Naive thymus-derived CD8-positive, alpha-beta T cell (primary cell): ENCODE measurements at places on chromosomes 3 and 15.
A peak's percentile ranks its signal among the peaks of the same experiment; 100 is the strongest.

DNA sequence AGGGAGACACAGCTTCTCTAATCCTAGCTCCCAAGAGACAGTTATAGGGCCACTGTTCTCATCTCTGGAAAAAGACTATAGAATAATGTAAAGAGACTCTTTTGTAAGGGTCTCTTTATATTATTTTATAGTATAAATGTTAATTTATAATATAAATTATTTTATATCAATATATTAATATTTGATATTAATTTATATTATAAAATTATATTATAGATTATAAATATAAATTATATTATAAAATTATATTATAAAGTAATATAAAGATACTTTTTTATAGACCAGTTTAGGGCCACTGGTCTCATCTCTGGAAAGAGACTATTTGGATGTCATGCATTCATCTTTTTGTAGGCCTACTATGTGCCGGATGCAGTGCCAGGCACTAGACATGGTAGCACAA lies 53.9 kb downstream of the SV2B start:
- DNase-seq, result no peak

DNA sequence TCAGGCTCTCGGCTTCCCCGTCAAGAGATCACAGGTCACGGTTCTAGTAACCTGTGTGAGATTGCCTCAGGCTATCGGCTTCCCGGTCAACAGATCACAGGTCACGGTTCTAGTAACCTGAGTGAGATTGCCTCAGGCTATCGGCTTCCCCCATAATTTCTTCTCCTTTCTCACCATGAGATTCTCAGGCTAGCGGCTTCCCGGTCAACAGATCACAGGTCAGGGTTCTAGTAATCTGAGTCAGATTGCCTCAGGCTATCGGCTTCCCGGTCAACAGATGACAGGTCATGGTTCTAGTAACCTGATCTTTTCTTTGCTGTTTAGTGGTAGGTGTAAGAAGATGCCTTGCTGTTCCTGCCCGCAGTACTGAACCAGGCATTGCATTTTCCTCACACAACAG lies 418.2 kb upstream of the ZNF717 start:
- DNase-seq, result no peak

- no peak for DNase-seq
Measured at GRCh38 chr15:90114451-90114901, 12.2 kb upstream of the IDH2 start.

DNA sequence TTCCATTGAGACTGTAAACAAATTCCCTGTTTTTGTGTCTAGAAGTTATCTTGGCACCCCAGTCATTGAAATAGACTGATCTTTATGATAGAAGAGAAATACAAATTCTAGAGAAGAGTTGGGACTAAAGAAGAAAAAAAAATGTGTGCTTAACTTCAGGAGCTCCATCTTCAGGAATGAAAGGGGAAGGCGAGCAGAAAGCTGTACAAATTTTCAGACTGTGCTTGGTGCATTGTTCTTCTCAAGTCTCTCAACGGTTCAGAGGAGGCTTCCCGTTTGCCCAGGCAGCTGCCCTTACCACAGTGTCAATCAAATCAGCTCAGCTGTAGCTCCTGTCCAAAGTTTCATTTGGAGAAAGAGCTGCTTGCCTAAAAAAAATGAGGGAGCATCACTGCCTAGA lies 41.7 kb downstream of the OXSM start:
- no peak for DNase-seq

DNA sequence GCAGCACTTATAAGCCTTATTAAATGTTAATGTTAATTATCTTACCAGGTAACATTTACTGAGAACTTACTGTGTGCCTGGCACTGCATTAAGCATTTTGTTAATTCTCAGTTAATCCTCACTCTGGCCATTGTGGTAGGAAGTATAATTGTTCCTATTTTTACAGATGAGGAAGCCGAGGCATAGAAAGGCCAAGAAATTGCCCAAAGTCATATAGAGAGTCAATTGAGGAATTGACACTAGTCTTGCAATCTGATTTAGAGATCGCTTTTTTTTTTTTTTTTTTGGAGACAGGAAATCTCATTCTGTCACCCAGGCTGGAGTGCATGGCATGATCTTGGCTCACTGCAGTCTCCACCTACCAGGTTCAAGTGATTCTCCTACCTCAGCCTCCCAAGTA lies 132.6 kb upstream of the PROK2 start:
- DNase-seq, result no peak

DNA sequence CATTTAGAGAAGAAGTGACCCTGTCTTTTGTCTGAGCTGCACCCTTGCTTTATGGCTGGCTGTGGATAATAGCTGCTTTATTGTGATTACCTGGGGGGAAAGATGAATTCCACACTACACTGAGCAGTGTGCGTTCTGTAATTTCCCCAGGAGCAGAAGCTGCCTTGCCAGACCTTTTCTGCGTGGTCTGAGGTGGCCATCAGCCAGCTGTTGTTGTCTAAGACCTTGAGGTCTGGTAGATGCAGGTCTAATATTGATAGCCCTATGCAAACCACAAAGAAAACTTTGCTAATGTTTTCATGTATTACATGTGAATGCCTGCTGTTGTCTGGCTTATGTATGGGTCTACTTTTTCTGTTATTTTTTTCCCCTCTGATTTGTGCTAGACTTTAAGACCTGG lies 144.6 kb downstream of the THSD4 start:
- DNase-seq, result no peak

DNA sequence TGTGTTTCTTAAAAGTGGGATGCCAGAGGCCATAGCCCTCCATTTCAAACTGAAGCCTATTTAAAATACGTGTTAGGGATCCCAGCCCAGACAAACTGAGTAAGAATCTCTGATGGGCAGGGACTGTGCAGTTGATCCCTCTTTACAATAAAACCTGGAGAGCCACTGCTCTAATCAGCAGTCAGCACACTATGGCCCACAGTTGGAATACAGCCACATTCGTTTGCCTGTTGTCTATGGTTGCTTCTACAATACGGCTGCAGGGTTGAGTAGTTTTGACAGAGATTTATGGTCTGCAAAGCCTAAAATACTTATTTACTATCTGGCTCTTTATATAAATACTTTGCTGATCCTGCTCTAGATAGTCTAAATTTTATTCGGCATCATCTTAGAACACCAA lies 32.4 kb downstream of the TJP1 start:
- no peak for DNase-seq

GRCh38 chr3:106296062-106296461 lies 427.2 kb upstream of the CBLB start:
- DNase-seq, result no peak

DNA sequence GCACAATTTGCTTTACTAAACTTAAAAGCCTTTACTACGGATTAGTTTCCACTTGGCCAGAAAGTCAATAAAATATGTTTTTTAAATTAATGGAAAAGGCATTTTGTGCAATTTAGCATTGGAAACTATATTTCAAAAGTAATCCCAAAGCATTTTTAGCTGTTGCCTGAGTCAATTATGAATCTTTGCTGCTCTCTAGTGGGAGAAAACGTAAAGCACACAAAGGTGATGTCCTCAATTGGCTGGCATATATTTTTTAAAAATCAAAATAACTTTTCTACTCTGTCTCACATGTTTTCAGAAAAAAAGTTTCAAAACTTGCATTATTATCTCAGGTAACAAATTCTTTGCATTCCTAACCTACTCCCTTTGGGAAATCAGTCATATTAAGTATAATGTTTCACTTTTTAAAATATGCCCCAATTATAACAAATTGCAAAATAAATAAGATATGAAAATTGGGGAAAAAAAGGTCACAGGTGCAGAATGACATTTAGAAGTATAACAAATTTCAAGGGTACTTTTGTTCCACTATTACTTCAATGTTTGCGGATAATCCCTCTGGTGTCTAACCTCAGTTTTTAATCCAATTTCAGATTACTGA lies 47.2 kb upstream of the TEX55 start:
- DNase-seq, result peak; percentile 17

- DNase-seq, result no peak
Measured at GRCh38 chr3:112744825-112745566, 101.7 kb downstream of the CD200R1L start.

DNA sequence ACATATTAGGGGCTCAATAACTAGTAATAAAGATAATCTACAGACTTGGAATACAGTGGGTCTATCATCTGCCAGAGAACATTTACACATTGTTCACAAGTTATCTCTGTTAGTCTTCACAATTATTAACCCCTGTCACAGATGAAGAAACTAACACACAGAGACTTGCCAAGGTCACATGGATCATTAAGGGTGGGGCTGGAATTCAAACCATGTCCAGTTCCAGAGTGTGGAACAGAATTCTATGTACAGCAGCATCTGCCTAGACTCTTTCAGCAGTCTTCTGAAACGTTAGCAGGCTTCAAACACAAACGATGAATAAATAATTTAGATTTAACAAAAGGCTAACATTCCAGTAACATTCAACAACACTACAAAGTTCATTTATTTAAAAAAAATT lies 673.9 kb upstream of the NR2F2 start:
- no peak for DNase-seq

GRCh38 chr15:49875392-49875791 lies 243.6 kb downstream of the ATP8B4 start:
- DNase-seq, result no peak

DNA sequence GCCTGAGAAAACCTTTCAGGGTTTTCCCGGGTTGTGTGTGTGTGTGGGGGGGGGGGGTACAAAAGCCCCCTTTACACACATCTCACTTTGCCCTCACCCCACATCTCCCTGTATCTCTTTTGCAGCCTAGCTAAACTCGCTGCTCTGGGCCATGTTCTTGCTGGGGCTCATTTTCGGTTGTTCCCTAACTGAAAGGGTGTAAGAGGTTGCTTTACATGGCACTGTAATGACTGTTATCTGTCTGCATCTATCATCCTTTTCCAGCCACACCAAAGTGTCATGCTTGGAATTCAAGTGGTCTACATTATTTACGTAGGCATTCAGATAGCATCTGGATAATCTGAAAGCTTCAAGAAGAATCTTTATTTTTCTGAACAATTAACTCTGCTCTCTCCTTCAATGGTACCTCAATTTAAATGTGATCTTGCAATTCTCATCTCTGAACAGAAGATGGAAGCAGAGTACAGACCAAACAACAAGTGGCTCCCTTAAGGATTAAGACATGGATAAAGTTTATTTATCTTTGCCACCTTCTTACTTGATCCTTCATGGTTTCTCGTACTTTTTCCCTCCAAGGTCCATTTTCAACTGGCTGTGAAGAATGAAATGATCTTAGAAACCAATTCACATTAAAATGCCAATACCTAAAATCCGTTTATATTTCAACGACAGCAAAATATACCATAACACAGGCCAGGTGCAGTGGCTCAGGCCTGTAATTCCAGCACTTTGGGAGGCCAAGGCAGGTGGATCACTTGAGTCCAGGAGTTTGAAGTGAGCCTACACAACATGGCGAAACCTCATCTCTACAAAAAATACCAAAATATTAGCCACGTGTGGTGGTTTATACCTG lies 34.9 kb downstream of the DCLK3 start:
- no peak for DNase-seq

DNA sequence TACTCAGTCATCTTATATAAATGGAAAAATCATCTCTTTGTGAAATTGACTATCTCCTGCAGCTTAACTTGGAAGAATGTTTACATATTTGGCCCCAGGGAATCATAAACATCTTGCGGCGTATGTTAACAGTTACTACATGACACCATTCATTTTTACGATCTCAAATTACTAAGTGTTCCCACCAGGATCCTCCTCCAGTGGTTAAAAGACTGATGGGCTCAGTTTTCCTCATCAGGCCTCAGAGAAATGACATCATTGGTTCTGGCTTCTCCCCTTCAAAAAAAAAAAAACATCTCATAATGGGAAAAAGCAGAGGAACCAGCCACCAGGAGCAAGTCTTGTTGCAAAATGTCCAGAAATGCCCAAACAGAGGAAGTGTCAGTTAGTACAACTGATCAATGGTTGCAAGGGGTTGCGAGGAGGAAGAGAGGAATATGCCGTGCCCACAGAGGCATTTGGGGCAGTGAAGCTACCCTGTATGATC lies 70.5 kb upstream of the LIPC start:
- no peak for DNase-seq

DNA sequence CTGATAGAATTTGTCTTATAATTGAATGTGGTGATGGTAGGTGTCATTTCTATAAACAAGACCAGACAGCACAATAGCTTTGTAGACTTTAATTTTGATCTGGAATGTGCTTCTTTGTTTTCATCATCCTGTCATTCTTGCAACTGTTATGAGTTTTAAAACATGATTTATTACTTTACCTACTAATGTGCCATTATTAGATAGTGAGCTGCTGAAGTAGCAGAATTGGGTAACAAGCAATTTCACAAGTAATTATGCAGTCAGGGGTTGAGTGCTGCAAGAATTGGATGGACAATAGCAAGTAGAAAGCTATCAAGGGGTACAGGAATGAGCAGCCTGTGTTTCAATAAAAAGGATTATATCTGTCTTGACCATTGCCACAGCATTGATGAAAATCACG lies 975.6 kb downstream of the ROBO1 start:
- DNase-seq, result no peak

GRCh38 chr3:102661707-102662497 lies 227.1 kb downstream of the ZPLD1 start:
- no peak for DNase-seq

- no peak for DNase-seq
Measured at GRCh38 chr15:92709110-92709790, 53.7 kb upstream of the FAM174B start.

DNA sequence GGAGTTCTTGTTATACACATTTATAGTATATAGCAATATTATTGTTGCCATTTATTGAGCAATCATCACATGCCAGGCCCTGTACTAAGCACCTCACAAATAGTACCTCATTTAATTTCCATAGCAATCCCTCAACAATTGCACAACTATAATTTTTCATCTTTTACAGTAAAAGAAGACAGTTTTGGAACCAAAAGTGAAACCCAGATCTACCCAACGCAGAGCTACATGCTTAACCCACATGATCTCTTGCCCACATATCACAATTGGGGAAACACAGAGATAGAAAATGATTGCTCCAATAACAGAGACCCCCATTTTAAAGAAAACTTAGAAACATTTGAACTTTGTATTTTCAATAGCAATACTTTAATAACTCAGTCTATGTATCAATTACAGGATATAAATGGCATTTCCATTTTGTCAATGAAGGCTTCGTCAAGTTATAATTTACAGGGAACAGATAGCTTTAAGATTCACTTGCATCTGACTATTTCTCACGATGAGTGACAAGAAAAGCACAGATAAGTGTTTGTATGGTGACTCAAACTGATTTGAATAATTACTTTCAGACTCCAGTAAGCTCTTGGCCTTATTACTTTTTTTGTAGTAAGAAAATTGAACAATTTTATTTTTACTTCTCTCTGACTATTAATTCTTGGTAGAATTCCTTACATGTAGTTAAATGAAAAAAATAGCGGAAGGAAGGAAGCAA lies 38.7 kb upstream of the CCDC50 start:
- no peak for DNase-seq

DNA sequence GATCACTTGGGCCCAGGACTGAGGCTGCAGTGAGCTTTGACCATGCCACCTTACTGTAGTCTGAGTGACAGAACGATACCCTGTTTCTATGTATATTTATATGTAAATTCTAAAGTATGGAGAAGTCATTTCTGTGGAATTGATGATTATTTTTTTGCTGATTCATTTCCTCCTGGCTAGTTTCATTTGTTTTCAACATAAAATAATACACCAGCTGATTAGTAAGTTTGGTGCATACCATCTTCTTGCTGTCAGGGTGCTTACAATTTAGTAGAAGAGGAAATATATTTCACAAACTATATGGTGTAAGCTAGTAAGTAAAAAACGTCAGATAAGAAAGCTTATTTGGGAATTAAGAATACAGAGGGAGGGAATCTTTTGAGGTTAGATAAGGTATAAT lies 36.0 kb downstream of the SLC25A26 start:
- no peak for DNase-seq

- DNase-seq, result no peak
Measured at GRCh38 chr3:47856669-47857068, 53.7 kb downstream of the DHX30 start.

GRCh38 chr3:23865595-23866396 lies 51.0 kb downstream of the NKIRAS1 start:
- DNase-seq, result no peak
